ENCODE measurements at places on chromosomes 11 and 22.

DNA sequence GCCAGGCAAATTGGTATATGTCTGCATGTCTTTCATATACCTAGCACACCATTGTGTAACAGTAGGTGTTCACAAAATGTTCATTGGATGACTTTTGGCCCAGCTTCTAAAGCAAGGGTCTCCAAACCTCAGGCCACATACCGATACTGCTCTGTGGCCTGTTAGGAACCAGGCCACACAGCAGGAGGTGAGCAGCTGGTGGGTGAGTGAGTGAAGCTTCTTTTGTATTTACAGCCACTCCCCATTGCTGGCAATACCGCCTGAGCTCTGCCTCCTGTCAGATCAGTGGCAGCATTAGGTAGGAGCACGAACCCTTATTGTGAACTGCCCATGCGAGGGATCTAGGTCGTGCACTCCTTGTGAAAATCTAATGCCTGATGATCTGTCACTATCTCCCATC lies 836.6 kb downstream of the NTM start:
- DNase-seq, result no peak

DNA sequence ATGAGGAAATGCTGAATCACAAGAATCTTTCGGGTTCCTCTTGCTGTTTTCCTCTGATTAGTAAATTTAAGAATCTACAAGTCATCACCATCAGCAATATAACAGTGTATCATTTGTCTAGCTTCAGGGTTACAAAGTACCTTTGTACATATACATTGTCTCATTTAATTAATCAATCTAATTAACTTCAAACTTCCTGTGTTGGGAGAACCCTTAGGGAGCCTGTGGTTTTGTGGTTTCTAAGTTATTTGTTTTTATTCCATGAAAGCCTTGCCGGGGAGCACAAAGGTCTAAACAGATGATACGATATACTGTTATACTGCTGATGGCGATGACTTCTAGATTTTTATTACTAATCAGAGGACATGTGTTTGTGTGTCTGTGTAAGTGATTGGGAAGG lies 41.0 kb downstream of the TIMP3 start:
- no peak for DNase-seq

DNA sequence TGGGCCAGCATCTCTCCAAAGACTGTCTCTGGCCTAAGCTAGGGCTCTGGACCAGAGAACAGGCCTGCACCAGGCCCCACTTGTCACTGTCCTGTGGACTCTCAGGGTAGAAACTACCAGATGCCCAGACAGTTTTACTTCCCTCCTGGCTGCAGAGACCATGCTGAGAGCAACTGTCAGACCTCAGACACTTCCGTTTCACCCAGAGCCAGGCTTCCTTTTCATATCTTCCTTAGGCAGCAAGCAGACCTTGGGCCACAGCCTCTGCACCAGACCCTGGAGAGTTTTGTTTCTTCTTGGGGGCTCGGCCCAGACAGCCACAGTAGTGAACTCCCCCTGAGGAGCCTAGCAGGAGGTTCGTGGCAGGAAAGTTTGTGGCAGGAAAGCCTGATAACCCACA lies 12.1 kb upstream of the FCHSD2 start:
- no peak for DNase-seq

DNA sequence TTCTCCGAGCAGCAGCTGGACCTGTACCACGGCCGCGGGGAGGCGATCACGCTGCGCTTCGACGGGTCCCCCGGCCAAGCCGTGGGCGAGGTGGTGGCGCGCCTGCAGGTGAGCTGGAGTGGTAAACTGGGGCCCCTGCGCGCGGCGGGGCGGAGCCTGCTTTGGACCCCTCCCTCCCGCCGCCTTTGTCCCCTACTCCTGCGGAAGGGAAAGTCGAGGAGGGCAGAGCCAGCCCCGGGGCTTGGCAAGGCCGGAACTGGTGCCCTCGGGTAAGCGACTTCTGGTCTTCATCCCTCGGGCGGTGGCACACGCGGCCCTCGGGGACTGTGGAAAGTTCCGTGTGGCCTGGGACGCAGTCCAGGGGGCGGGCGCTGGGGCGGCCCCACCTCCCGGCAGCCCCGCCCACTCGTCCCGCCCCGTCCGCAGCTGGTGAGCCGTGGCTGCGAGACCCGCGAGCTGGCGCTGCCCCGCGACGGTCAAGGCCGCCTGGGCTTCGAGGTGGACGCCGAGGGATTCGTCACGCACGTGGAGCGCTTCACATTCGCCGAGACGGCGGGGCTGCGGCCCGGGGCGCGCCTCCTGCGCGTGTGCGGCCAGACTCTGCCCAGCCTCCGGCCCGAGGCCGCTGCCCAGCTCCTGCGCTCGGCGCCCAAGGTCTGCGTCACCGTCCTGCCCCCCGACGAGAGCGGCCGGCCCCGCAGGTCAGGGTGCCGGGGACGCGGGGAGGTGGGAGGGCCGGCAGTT lies 9.2 kb downstream of the SIPA1 start:
- DNase-seq, result no peak

GRCh38 chr11:123796226-123796625 lies 9.9 kb downstream of the OR6M1 start:
- DNase-seq, result no peak

GRCh38 chr22:46072110-46072881 lies 78.0 kb upstream of the PPARA start:
- no peak for DNase-seq

- DNase-seq, result no peak
Observed at GRCh38 chr11:24132471-24132870, 364.4 kb upstream of the LUZP2 start.

DNA sequence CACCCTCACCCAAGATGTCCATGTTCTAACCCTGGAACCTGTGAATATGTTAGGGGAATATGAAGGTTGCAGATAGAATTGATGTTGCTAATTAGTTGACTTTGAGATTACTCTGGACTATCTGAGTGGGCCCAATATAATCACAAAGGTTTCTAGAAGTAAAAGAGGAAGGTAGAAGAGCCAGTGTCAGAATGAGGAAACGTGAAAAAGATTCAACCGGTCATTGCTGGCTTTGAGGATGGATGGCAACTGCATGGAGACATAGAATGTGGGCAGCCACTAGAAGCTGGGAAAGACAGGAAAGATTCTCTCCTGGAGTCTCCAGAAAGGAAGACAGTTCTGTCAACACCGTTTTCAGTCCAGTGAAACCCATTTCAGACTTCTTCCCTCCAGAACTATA lies 86.6 kb downstream of the CLPB start:
- DNase-seq, result no peak

DNA sequence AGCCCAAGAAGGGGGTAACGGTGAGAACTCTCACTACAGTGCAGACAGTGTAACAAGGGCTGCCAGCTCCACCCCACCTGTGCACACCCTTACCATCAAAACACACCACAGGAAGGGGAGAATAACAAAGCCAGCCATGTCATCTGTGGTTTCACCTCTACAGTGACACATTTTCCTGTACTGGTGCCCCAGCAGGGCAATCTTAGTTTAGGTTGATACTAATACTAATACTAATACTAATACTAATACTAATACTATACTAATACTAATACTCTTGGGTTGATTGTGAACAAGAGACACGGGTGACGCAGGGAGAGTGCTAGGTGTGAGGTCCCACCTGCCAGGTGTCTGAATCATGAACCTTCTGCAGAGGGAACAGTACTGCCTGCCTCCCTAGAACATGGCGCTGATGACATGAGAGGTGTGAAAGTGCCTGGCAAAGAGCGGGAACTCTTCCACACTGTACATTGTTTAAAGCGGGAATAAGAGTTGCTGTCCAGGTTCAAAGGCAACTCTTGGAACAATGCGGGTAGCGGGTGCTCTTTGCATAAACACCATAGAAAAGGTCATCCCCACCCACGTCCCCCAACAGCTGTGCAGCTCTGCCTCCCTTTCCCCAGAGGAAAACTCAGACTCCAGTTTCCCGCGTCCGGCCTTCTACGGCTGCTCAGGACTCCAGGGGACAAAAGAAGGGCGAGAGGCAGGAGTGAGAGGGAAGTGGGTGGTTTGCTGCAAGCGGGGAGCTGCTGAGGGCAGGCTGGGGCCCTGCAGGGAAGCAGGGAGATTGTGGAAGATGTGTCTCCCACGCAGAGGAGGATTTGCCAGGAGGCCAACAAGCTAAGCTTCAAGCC lies 25.0 kb upstream of the TMPRSS4 start:
- DNase-seq, result peak; percentile 34

- DNase-seq, result no peak
Observed at GRCh38 chr22:29477723-29478318, 2.2 kb upstream of the NEFH start.

- no peak for DNase-seq
Observed at GRCh38 chr11:108393046-108393445, 74.3 kb downstream of the C11orf65 start.

GRCh38 chr22:39439170-39439569 lies 17.6 kb upstream of the MGAT3 start:
- DNase-seq, result no peak

DNA sequence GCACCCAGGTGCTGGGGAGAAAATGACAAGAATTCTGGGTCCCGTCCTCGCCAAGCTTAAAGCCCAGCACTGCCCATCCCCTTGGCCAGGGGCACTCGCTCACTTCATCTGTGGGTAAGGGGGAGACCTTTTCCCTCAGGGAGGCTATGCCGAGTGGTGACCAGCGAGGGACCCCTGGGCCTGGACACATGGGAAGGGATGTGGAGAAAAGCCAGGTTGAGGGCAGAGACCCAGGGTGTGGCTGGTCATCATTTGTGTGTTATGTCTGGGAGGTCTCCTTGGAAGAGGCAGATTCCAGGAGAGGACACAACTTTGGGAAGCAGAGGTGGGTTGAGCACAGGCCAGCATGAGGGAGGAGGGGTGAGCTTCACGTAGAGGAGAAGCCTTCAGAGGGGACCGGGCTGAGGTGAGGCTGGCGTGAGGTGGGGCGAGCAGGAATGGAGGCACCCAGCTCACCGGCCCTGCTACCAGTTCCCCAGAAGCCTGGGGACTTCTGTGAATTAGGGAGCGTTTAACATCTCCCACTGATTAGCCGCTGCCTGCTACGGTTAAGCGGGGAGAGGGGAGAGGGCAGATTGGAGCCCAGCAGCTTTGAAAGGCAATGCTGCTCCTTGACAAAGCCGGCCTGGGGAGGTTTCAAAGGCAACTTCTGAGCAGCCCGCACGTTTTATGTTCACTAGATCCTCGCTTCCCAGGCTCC lies 25.8 kb upstream of the NECTIN1 start:
- no peak for DNase-seq

DNA sequence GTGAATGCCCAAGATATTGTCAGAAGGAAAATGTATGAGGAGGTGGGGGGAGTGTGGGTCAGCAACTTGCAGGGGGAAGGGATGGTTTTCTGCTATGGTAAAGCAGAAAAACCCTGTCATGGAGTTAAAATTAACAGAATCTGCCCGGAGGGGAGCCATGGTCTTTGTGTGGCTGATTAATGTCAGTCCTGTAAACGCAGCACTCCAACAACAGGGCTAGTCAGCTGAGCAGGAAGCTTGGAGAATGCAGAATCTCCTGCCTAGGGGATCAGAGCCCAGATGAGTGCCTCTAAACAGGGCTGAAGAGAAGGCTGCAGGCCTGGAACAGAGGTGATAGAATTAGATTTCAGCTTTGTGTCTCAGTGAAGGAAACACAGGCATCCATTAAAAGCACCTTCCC lies 140.9 kb upstream of the MTNR1B start:
- no peak for DNase-seq

- DNase-seq, result no peak
Observed at GRCh38 chr22:25082096-25082495, 117.6 kb upstream of the CRYBB3 start.

DNA sequence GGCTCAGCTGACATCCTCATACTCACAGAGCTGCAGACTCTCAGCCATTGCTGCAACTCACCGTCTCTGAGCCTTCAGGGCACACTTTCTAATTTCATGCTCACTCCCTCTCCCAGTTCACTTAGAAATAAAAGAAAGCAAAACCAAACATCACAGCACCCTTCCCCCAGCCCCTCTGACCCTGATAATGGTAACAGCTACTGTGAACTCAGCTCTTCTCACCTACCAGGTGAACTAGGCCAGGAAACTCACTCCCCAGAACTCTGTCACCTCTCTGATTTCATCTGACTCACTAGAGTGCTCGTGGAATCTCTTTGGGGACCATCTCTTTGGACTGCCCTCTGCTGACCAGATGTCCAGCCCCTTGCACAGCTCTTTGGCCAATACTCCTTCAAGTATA lies 14.5 kb upstream of the PARVA start:
- no peak for DNase-seq

DNA sequence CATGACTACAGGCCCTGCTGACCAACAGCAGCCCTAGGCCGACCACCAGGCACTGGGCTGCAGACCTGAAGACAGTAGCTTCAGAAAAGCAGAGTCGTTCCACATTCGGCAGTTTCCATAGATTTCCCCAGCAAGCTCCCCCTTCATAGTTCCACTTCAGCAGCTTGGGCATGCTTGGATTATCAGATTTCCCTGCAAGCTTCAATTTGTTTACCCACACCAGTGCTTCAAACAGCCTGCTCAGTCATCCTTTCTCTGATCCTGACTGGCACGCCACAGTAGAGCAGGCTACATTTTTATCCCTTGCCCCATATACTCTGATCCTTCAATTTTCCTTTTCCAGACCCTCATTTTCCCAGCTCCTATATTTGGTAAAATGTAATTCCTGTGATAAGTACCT lies 51.1 kb upstream of the CFAP300 start:
- no peak for DNase-seq

GRCh38 chr11:89521294-89521693 lies 30.1 kb upstream of the NOX4 start:
- DNase-seq, result no peak

GRCh38 chr11:37721485-37721884 lies 1123.4 kb upstream of the RAG2 start:
- DNase-seq, result no peak

DNA sequence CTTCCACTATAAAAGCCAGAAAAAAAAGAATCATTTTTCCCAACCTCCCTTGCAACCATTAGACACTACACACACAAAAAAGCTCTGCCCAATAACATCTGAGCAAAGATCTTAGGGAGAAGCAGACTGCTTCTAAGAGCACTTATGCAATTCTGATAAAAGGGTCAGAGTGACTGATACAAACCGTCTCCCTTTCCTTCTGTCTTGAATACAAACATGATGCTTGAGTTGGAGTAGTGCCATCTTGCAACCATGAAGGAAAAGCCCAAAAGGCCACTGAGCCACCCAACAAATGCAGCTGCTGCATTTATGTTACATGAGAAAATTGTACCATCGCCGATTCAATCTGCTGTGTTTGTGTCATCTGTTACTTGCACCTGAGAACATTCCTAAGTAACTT lies 47.6 kb upstream of the EED start:
- DNase-seq, result no peak

DNA sequence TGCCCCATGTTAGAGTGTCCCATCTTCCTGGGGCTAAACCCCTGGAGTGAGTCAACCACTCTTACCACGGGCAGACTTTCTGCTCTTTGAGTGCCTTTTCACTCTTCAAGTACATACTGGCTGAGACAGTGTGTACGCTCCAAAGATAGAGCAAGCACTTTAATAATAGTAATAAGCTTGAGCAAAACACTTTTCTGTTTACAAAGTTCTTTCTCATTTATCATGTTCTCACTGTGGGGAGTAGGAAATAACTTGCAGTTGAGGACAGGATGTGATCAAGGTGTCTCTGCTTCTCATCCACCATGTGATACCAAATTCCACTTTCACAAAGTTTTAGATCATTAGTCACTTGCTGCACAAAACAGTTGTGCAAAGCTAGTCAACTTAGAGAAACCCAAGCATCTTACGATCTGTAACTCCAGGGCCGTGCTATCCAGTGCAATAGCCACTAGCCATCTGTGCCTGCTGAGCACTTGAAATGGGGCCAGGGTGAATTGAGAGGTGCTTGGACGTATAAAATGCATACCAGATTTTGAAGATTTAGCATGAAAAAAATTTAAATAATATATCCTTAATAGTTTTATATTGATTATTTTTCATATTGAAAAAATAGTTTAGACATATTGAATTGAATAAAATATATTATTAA lies 135.3 kb downstream of the KIF18A start:
- no peak for DNase-seq

GRCh38 chr11:120043328-120043945 lies 94.5 kb downstream of the TRIM29 start:
- no peak for DNase-seq

Data from stimulated activated CD8-positive, alpha-beta memory T cell treated with anti-CD3 and anti-CD28 coated beads, Interleukin-15, amount 100 ng/mL, for 1 hour (primary cell).